ENCODE measurements at places on chromosomes 13 and 19.

GRCh38 chr19:19224852-19225494, 13.2 kb downstream of the NCAN start:
- DNase-seq = peak; percentile 50

DNA sequence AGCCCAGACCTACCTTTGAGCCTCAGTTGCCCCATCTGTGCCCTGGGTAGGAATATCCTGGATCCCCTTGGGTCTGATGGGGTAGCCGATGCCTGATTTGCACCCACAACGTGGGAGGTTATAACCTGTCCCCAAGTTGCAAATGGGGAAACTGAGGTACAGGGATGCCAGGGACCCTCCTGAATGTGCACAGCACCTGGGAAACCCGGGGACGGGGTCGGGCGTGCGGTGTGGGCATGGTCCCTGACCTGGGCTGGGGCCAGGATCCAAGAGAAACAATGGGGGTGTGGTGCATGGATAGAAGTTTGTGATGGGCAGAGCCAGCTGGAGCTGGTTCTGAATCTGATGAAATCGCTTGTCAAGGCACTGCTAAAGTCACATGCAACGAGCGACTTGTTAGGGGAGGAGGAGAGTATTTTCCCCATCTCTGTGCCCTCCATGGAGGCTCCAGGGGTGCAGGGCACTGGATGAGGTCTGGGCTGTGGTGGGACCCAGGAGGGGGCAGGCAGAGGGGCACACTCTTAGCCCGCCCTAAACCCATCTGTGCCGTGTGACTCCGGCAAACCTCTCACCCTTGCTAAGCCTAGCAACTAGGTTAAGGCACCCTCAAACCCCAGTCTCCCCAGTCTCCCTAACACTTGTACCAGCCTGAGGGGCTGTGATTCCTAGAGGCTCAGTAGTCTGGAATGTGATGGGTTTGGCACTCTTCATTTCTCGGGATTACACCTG, 749 bp downstream of the GDF15 start:
- no peak for DNase-seq

DNA sequence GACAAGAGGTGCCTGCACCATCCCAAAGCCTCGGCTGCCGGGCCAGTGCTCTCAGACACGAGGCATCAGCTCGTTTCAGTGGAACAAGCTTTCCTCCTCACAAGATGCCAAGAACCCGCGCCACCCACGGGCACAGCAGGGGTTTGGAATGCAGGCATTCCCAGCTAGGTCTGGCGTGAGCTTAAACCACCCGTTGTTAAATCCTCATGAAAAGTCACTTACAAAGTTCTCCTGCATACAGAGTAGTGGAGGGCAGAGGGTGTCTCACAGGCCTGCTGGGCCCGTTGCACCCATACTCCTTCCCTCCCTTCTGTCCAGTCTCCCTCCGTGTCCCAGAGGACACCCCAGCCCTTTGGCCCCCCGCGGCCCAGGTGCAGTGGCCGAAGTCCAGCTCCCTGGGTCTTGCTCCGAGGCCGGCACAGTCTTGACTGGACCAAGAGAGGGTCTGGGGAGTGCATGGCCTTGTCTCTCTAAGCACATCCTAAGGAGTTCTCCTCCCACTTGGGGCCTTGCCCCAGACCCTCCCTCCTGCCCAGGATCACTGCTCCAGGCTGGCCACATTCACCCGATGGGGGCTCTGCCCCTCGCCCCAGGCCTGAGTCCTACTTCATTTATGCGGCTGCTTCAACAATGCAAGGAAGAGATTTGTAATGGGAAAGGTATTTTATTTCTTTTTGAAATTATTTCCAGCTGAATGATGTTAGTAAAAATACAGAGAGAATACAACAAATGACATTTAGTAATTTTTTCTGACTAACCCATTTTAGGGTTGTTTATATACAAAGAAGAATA, 35.2 kb upstream of the GRTP1 start:
- DNase-seq = no peak

GRCh38 chr13:43354153-43354945, 331.0 kb downstream of the DNAJC15 start:
- DNase-seq = no peak

DNA sequence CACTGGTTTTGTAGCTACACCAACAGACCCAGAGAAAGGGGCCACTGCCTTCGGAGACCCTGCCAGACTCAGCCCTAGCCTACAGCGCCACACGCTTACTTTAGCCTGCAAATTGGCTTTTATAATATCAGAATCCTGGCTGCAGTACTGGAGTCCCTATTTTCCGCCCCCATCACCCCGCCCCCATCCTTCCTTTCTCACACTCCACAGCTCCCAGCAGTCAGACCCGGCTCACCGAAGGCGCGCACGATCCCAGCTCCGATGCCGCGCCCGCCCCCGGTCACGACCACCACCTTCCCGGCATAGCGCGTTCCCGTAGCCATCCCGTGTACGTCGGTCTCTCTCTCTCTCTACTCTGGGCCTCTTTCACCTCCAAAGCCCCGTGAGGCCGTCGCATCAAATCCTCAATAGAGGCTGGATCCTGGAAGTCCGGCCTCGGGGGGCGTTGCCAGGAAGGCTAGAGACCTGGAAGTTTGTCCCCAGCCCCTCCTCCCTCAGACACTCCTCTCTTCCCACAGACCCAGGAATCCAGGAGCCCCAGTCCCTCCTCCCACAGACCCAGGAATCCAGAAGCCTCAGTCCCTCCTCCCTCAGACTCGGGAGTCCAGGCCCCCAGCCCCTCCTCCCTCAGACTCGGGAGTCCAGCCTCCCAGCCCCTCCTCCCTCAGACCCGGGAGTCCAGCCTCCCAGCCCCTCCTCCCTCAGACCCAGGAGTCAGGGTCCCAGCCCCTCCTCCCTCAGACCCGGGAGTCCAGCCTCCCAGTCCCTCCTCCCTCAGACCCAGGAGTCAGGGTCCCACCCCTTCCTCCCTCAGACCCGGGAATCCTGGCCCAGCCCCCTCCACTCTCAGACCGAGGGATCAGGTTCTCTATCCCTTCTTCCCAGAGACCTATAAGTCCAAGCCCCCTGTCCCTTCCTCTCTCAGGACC, at the start of gene HSD17B14:
Gene HSD17B14, minus strand, starts transcription at position 403 of the 929 bp plus-strand sequence. Its CDS starts 80 bp downstream, at position 323.
- peak; percentile 17 for DNase-seq

- peak; percentile 86 for DNase-seq
These were observed 25.9 kb downstream of the RCN3 start for GRCh38 chr19:49553451-49554271.

Data from fibroblast of mammary gland (primary cell).